Tibial nerve (tissue), 4 donors: ENCODE measurements at places on chromosomes 7 and 10. TPM values are rescaled to one million over a fixed set of nuclear protein-coding genes. Genes with fewer than 3 reads are reported as not detected.
A peak's percentile ranks its signal among the peaks of the same experiment; 100 is the strongest.

Gene NXPH1
- total RNA-seq, result not detected

Gene SLC18A2
- total RNA-seq, result 0.22 TPM

Gene HK1
- 54.0 TPM for total RNA-seq

Gene PNLIPRP1
- 0.66 TPM for total RNA-seq

DNA sequence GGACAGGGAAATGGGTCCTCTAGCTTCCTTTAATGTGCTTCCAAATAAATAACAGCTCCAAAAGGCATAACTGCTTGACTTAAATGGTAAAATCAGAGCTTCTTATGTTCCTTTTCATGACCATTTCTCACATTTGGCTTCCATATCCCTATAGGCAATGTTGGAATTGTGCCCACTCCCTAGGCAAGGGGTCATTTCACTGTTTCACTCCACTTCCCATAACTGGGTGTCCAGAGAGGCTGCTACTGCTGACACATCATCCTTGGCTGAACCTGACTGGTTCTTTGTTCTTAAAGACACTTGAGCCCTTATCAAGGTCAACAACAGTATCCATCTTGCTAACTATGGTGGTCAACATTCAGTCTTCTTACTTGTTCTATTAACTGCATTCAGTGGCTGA lies 37.1 kb downstream of the PRTFDC1 start:
- no peak overlapping the region for H3K27ac ChIP-seq
- H3K4me1 ChIP-seq, result peaks cover 18% of the 10 kb centered on the region
- no peaks in the 10 kb centered on the region for H3K36me3 ChIP-seq
- no peaks in the 10 kb centered on the region for H3K27me3 ChIP-seq
- DNase-seq, result no peak

DNA sequence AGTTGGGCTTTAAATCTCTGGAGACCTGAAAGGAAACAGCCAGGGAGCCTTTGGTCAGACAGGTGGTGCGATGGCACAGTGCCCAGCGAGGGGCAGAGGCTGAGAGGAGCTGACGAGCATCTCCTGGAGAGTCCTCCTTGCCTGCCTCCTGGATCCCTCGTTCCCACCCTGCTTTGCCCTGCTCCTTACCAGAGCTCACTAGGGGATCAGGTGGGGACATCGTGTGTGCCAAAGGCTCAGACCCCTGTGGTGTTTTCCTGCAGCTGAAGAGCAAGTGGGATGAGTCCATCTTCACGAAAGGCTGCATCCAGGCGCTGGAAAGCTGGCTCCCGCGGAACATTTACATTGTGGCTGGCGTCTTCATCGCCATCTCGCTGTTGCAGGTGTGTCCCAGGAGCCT lies 21.8 kb upstream of the SH2D4B start:
- H3K4me3 ChIP-seq, result no peak overlapping the region
- H3K4me1 ChIP-seq, result peaks cover 9% of the 10 kb centered on the region
- DNase-seq, result no peak
- H3K27me3 ChIP-seq, result no peaks in the 10 kb centered on the region
- H3K36me3 ChIP-seq, result peaks cover 35% of the 10 kb centered on the region

DNA sequence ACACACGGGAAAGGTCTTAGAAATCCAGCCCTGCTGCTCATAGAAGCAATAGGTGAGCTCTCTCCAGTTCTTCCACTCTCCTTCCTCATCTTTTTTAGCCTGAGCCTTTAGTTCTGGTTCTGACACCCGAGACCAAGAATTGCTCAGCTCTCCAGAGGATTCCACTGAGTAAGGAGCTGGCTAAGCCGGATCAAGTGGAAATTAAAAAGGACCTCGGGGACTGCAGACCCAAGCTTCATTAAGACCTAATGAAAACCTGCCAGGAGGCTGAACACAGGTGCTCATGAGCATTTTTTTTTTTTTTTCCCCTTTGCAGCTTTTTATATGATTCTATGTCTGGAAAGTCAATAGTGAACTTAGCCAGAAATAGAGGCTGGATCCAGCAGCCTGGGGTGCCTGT lies 1176.0 kb upstream of the AUTS2 start:
- no peak overlapping the region for H3K4me3 ChIP-seq
- H3K36me3 ChIP-seq, result no peaks in the 10 kb centered on the region
- no peak for DNase-seq

DNA sequence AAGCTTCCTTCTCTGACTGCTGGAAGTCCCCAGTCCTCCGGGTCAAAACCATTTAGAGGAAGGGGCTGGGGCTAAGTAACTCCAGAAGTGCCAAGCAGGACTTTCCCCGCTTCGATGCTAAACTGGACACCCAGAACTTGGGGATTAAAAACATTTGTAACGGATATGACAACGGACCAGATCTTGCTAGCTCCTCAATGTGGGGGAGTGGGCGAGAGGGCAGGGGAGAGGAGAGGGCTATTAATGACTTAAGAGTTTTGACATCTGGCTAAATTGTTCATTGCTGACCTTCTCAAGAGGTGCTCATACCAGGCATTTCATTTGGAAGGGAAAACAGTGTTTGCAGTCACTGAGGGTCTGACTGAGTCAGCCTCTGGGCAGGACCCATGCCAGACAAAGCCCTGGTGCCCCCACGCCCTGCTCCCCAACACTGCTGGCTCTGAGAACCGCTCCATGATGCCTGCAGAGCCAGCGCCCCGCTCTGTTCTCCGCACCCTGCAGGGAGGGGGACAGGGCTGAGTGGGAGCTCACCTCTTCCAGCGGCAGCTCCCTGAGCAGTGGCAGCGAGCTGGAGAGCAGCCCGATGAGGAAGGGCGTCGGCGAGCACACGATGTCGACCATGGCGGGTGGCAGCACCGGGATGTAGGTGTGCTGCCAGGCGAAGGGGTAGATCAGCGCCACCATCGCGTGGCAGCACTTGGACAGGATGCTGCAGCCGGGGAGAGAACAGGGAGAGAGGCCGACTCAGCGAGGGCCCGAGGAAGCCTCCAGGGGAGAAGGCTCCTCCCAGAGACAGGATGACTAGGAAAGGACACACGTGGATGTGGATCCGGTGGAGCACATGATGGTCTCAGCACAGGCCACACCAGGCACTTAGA lies 47.7 kb upstream of the MKRN1 start:
- DNase-seq, result no peak
- H3K4me3 ChIP-seq, result no peak overlapping the region

DNA sequence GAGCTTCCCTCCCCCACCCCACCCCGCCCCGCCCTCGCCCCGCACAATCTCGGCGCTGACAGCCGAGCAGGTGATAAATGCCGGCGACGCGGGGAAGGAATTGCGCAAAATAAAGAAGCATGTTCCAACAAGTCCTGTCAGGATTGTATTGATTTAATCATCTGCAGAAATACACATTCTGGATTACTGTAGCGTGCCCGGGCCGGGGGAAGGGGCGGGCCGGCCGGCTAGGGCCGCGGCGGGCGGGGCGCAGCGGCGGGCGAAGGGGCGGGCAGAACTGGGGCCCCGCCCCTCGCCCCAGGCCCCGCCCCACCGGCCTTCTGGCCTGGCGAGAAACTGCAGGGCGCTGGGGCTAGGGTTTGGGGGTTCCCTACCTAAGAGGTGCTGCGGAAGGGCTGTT lies 88.9 kb upstream of the PAX2 start:
- no peaks in the 10 kb centered on the region for H3K4me1 ChIP-seq
- no peak overlapping the region for H3K27ac ChIP-seq
- DNase-seq, result no peak

GRCh38 chr7:66683770-66684123 lies 55.1 kb downstream of the KCTD7 start:
- no peaks in the 10 kb centered on the region for H3K36me3 ChIP-seq
- no peak for DNase-seq
- H3K27ac ChIP-seq, result peak overlapping the region; percentile 98
- H3K27me3 ChIP-seq, result no peaks in the 10 kb centered on the region
- no peak overlapping the region for H3K4me3 ChIP-seq
- peaks cover 4% of the 10 kb centered on the region for H3K4me1 ChIP-seq
